AG20443 (cell line): ENCODE measurements at places on chromosomes 6 and 20.

GRCh38 chr20:34415079-34415478, 52.0 kb downstream of the ITCH start:
- no peak for DNase-seq

- no peak for DNase-seq
Measured at GRCh38 chr20:14726591-14726990, 389.2 kb upstream of the FLRT3 start.

- DNase-seq: peak; percentile 27
Measured at GRCh38 chr6:139240161-139241010, 51.4 kb downstream of the TXLNB start.

DNA sequence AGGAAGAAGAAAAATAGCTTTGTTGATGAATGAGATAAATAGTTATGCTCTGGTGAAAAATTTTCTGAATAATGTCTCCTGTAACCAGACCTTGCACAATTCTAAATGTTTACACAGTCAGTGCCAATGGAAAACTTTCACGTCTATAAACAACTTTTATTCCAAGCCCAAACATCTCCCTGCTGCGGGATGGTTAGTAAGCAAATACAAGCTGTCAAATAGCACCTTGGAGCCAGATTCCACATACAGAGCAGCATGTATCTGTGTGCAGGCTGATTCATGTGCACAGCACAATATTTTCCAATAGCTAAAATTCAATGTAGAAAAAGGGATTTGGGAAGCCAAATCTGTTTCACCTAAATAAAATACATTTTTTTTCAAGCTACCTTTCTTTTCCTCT, 813.3 kb downstream of the HACE1 start:
- DNase-seq: no peak

GRCh38 chr20:58179432-58180099, 48.9 kb downstream of the ANKRD60 start:
- DNase-seq: peak; percentile 89

- peak; percentile 80 for DNase-seq
Measured at GRCh38 chr6:13795041-13795750, 19.2 kb downstream of the MCUR1 start.

GRCh38 chr20:64065062-64065973, 2.3 kb downstream of the TCEA2 start:
- no peak for DNase-seq

- peak; percentile 33 for DNase-seq
Measured at GRCh38 chr6:43444036-43444435, 11.3 kb downstream of the DLK2 start.

DNA sequence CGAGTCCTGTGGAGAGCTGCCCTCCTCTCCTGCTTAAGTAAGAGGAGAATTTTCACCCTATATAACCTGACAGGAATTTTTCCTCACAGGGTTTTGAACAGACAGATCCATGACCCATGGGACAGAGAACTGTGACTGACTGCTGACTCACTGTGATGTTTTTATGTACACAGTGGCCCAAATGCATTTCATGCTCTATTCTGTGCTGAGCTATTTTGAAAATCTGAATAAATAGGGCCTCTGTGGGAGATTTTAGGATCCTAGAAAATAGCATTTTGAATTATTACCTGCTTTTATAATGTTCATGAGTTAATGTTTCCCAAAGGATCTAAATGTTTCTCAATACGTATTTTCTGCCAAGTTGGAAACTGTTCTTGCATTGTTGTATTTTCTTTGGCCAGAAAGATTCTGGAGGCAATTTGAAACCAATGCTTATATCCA, 577.4 kb downstream of the HTR1B start:
- DNase-seq: no peak

- DNase-seq: peak; percentile 38
Measured at GRCh38 chr6:54244430-54244829, 63.8 kb upstream of the TINAG start.

- DNase-seq: no peak
Measured at GRCh38 chr6:69064226-69064625, 429.1 kb downstream of the ADGRB3 start.

DNA sequence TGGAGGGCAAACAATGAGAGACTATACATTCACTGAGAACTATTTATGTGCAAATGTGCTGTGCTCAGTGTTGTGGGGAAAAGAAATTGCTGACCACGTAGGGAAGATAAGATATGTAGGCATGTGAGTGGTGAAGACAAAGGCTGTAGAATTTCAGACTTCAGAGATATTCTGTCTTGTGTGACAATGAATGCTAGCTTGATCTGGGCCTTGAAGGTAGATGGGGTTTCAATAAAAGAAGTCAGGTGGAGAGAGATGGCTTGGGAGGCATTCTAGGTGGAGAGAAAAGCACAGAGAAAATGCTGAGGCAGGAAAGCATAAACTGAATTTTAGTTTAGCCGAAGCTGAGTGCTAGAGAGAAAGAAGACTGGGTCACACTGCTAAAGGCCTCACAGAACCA, 56.8 kb upstream of the EEF1A1 start:
- no peak for DNase-seq

DNA sequence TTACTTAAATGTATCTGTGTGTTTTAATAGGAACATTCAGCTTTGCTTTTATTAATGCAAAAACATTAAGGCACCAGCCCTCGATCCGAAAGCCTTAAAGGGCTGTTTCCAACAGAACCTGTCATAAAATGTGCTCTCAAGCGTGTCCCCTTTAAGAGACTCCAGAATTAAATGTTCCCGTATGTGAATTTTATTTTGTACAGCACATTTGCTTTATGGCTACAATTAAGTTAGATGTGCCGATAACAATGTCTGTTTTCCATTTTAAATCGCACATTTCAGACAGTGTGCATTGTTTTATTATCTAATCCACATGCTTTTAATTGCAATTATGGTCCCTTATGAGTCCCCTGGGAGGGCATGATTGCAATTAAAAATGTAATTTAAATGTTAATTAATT, 198.9 kb downstream of the TSHZ2 start:
- DNase-seq: no peak
